ENCODE measurements at places on chromosomes 7 and 10. TPM values are rescaled to one million over a fixed set of nuclear protein-coding genes. Genes with fewer than 3 reads are reported as not detected.
A peak's percentile ranks its signal among the peaks of the same experiment; 100 is the strongest.

DNA sequence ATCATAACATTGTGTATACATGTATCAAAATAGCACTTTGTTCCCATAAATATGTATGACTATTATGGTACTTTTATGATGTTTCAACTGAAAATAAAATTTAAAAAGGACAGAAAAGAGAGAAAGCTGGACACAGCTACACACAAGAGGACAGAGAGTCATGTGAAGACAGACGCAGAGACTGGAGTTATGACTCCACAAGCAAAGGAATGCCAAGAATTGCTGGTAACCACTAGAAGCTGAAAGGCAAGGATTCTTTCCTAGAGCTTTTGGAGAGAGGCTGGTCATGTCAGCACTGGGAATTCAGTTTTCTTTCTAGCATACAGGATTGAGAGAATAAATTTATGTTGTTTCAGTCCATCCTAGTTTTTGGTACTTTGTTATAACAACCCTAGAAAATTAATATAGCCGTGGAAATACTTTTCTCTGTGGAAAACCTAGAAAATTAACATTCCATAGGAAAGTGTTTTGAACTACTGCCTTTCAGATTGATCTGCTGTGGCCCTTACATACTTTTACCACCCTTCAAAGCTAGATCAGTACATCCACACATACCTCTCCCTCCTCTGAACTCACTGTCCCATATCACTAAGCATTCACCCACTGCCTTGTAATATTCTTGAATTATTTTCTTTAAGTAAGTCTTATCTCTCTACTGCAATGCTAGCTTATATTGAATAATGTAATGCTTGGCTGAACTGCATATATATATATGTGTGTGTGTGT, 575.3 kb downstream of the IPMK start:
- no peaks in the 10 kb centered on the region for H3K36me3 ChIP-seq
- no peaks in the 10 kb centered on the region for H3K27me3 ChIP-seq
- no peak overlapping the region for H3K4me3 ChIP-seq
- DNase-seq: no peak
- H3K4me1 ChIP-seq: no peaks in the 10 kb centered on the region

- peaks cover 34% of the 10 kb centered on the region for H3K27me3 ChIP-seq
- H3K4me1 ChIP-seq: no peaks in the 10 kb centered on the region
- H3K27ac ChIP-seq: no peak overlapping the region
- H3K4me3 ChIP-seq: no peak overlapping the region
- DNase-seq: no peak
Measured at GRCh38 chr10:97086530-97086929, 99.2 kb downstream of the SLIT1 start.

- no peak for DNase-seq
- H3K36me3 ChIP-seq: no peaks in the 10 kb centered on the region
- H3K27ac ChIP-seq: peak overlapping the region; percentile 39
Measured at GRCh38 chr10:28676326-28676967, 874 bp upstream of the BAMBI start.

- no peak for DNase-seq
- no peak overlapping the region for H3K27ac ChIP-seq
- H3K4me1 ChIP-seq: no peaks in the 10 kb centered on the region
- H3K27me3 ChIP-seq: no peaks in the 10 kb centered on the region
Measured at GRCh38 chr10:18068401-18068800, 71.8 kb upstream of the CACNB2 start.

Gene FGFR2
- polyA plus RNA-seq: not detected

Gene RET
- polyA plus RNA-seq: 6.8 TPM

Measured in SK-N-SH (cell line).